T1000 (cell line): ENCODE measurements at places on chromosomes 3 and 15.
A peak's percentile ranks its signal among the peaks of the same experiment; 100 is the strongest.

GRCh38 chr3:157516928-157517327 lies 13.7 kb upstream of the VEPH1 start:
- DNase-seq: no peak

- peak; percentile 45 for DNase-seq
Measured at GRCh38 chr15:39624806-39625205, 43.9 kb downstream of the THBS1 start.

- DNase-seq: no peak
Measured at GRCh38 chr3:76400141-76400540, 614.8 kb upstream of the ZNF717 start.

- peak; percentile 48 for DNase-seq
Measured at GRCh38 chr15:37093480-37094332, 6.6 kb downstream of the MEIS2 start.

DNA sequence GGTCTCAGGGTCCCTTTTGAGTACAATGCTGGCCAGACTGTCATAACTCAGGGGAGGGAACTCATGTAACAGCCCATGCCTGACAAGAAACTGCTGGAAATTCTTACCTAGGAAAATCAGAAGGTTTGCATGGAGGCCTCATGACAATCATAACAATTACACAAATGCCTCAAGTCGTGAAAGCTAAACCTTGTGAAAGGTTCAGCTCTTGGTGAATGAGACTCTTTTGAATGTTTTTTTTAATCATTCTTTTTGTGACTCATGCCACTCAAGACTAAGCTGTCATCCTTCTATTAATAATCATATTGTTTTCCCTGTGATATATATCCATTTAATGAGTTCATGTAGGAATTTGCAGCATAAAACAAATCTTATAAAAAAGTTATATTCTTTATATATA lies 61.4 kb upstream of the LEKR1 start:
- DNase-seq: no peak

DNA sequence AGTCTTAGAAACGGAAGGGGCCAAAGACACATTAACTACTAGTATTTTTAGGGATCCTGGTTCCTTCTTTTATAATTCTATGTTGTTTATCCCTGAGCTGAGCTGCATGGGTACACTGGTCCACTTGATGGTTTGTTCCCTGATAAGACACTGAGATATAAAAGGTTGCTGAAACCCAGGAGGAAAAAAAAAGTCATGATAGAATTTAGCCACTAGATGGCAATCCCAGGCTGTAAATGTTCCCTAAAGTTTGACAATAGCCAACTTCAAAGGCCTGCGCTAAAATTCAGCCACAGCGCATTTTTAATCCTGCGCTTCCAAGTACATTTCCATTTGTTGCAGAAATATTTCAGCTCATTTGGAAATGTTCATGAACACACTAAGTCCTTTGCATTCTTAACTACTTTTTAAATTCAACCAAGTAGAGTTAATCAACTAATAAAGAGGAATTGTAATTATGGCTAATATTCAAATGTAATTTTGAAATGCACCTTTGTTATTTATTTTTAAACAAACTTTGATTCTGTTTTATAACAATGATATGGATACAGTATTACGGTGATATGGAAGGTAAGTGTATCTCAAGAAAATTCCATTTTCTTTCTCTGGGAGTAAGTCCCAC lies 249.3 kb upstream of the FEZF2 start:
- DNase-seq: no peak

- no peak for DNase-seq
Measured at GRCh38 chr3:13584901-13585300, 36.0 kb downstream of the FBLN2 start.

GRCh38 chr3:40387001-40387894 lies at the start of gene ENTPD3:
TSS of gene ENTPD3 (plus strand) at chr3:40387184. CDS start at chr3:40388058, 874 bp downstream.
- no peak for DNase-seq

DNA sequence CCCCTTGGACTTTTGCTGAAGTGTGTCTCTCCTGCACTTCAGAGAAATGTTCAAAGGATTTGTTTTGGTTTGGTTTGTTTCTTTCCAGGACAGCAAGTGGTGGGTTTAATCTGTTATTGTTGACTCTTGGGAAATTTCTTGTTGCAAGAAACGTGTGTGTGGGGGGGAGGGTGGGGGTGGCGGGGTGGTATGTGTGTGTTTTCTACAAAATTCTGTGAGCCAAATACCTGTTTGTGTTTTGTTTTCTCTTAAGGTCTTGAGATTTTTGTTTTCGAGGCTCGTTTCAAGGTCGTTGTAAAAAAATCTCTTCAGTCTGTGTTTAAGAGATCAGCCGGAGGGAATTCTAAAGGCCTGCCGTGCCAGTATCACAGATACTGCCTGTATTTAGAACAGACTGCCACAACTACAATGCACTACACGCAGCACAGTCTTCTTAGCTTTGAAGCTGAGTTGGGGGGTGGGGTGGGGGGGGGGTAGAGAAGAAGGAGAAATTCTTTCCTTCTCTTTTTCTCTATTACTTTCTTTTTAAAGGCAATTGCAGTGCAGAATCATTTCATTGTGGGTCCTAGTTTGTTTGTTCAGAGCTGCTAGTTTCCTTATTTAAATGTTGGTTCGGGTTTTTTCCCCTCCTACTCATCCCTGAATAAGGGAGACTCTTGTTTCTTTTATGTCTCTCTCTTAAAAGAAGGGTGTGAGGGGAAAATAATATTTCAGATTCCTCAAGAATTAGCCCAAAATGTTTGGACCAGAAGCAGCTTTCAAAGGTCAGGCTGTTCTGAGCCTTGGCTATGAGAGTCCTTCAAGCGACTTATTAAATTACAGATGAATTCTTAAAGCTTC lies 1.4 kb upstream of the BCL6 start:
- DNase-seq: no peak

GRCh38 chr15:59736181-59736580 lies 47.1 kb upstream of the BNIP2 start:
- no peak for DNase-seq

- no peak for DNase-seq
Measured at GRCh38 chr3:171356251-171356650, 104.0 kb downstream of the TNIK start.

DNA sequence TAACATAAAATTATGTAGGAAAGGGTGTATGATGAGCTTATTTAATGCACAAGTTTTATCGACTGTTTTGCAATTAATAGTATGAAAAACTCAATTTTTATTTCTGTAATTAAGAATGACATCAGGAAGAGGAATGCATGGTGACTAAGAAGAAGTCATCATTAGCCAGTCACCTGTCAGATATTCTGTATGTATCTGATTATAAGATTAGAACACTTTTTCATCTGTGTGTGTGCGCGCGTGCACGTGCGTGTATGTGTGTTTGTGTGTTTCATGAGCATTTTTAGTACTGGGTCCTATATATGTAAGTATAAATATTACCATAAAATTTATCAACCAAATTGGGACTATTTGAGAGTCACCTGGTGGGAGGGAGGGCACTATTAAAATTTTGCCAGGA lies 5.0 kb upstream of the ABHD2 start:
- DNase-seq: no peak

- DNase-seq: no peak
Measured at GRCh38 chr3:133119176-133119575, 81.0 kb downstream of the TMEM108 start.

DNA sequence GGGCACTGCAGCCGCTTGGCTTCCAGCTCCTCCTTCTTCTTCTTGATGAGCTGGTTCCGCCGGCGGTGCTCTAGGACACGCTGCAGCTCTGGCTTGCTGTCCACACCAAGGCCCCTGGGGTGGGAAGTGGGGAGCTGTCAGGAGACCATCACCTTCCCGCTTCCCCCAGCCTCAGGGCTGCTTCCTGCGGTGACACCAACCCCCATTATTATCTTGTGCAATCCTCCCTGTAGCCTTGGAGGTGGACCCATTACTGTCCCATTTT lies 10.0 kb downstream of the FAM107A start:
- no peak for DNase-seq

DNA sequence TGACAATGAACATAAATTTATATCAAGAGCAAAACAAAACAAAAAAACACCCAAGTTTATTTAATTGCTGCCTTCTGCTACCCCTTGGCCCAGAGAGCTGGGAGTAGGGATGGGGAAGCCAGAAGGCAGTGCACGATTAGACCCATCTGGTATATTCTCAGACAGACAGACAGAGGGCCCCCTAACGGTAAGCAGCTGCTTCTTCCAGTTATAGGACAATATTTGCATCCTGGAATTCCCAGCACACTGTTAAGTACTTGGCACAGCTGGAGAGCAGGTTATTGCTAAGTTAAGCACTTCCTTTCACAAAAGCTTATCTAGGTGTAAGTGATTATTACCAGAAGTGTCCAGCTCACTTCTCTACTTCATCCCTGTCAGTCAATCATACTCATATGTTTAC lies 39.3 kb downstream of the C2CD4B start:
- DNase-seq: no peak

DNA sequence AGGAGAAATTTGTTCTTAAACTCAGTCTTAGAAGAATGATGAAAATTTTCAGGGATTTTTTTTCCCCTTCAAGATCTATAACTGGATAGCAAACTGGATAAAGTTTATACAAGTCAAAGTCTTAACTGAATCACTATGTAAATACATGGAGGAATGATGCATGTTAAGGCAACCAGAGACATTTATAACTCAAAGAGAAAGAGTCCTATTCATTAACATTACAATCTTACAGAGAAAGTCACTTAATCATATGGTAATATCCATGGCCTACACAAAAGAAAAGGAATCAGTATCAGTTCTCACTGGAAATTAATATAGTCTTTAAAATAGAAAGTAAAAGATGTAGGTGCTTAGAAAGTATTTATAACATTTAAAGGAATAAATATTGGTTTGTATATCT lies 869.1 kb downstream of the TBL1XR1 start:
- no peak for DNase-seq

DNA sequence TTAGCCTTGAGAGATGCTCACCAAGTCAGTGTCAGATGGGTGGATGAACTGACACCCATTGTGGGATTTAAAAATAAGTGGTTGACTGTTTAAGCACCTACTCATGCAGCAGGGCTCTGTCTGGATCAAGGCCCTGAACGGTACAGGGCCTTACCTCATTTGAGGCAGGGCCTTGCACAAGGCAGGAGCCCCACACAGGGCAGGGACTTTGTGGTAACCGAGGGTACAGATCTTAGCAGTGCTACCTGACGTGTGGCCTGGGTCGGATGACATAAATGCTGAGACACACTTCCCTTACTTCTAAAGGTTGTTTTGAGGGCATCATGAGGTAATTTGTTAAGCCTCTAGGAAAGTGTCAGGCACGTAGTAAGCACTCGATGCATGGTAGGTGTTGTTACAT lies 59.5 kb upstream of the PLXNA1 start:
- no peak for DNase-seq

- DNase-seq: no peak
Measured at GRCh38 chr15:80072285-80072994, 13.0 kb downstream of the ZFAND6 start.

DNA sequence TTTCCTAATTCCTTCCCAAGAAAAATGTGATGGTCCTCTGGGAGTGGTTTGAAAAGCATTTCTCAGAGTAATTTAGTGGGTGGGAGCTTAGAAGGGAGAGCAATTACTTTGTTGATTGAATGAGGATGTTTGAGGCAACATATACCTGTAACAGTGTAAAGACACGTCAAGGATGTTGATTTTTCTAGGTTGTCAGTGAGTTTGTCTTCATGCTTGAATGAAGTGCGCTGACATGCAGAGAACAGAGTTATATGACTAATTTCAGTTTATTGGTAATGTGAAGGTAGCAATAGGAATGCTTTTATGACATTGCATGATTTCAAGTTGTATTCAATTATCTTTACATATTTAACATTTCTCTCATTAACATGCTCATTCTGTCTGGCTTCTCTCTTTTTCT lies 286.9 kb downstream of the NFKBIZ start:
- DNase-seq: no peak

- no peak for DNase-seq
Measured at GRCh38 chr3:122355612-122356011, 27.4 kb downstream of the MIX23 start.

DNA sequence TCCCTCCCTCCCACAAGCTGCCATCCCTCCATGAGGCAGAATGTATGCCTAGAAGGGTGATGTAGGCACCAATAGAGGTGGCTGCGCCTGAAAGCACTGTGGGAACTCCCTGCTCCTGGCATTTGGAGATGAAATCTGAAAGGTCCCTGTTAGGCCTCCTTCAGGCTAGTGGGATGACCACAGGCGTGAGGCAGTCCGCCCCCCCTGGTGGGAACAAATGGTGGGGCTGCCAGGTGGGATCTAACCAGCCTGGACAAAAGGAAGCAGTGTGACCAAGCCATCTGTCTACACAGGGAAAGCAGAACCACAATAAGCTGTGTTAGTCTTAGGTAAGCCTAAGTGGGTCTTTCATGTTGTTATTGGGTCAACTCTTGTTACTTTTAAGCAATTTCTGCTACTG lies 25.3 kb downstream of the IL5RA start:
- no peak for DNase-seq

DNA sequence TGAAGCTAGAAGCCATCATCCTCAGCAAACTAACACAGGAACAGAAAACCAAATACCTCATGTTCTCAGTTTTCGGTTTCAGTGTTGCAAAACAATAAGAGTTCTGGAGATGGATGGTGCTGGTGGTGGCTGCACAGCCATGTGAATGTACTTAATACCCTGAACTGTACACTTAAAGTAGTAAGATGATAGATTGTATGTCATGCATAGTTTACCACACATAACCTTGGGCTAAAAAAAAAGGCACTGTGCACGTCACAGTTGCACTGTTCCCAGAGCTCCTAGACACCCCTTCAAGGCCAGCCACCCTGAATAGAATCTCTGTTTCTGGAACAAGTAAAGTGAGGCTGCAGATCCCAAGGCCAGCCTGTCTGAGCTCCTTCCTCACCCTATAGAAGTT lies 243.3 kb upstream of the IGF1R start:
- no peak for DNase-seq

- DNase-seq: peak; percentile 60
Measured at GRCh38 chr3:186540221-186540834, 3.9 kb downstream of the CRYGS start.

DNA sequence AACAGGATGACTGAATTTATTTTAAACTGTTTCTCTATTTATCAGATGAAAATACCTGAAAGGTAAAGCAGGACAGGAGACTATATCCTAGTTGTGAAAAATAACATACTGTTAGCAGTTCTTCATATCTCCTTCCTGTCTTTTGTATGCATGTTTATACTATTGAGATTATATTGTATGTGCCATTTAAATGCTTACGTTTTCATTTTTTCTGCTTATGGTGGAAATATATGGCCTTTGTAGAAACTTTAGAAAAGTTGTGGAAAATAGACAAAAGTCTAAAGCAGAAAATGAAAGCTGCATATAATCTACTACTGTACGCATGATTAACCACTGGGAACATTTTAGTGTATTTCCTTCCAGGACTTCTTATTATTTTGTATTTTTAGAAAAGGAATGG lies 2.1 kb upstream of the PPM1L start:
- no peak for DNase-seq
